ENCODE measurements at places on chromosomes 12 and 14. TPM values are rescaled to one million over a fixed set of nuclear protein-coding genes. Genes with fewer than 3 reads are reported as not detected.

DNA sequence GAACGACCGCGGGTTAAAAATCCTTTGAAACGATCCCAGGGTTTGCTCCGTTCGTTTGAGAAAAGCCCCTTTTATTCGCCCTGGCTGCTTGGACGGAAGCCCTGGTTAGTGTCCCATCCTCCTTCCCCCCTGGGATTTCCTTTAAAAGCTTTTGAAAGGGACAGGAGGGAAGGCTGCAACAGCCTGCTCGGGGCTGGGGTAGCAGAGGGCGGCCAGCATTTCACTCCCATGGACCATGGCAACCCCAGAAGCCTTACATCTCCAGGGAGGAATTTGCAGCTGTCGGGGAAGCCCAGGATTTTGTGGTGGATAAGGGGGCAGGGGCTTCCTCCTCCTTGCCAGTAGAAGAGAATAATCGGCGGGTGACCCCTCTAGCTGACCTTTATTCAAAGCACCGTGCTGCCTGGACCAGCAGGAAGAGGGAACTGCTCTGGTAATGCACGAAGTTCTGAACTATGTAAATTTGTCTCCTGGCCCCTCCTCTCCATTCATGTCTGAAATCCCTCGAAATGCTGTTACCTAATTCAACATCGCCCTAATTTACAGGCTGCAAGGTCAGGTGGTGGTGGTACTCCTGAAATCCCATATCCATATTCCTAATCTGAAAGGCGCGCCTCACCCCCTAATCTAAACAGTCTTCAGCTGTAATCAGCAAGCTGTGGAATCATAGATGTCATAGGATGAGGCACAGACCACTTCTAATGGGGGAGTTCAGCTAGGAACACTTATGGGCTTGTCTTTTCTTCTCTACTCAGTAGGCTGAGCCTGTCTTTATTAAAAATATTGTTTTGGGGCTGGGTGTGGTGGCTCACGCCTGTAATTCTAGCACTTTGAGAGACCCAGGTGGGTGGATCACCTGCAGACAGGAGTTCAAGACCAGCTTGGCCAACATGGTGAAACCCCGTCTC lies 1.0 kb upstream of the CLIP1 start:
- DNase-seq, result no peak

GRCh38 chr12:81450920-81451739 lies 308.0 kb downstream of the PPFIA2 start:
- DNase-seq, result peak; percentile 56

GRCh38 chr12:113159937-113160336 lies 10.4 kb downstream of the CFAP73 start:
- DNase-seq, result no peak

GRCh38 chr14:92926180-92926845 lies 3.4 kb downstream of the CHGA start:
- no peak for DNase-seq

Gene SIRT4
- 4.7 TPM for polyA plus RNA-seq

Gene PIWIL1
- polyA plus RNA-seq, result 3.4 TPM

Gene GZMB
- 0.30 TPM for polyA plus RNA-seq

- no peak for DNase-seq
Observed at GRCh38 chr12:51335931-51336330, 10.5 kb downstream of the CELA1 start.

Gene RNF212B
- polyA plus RNA-seq, result 3.4 TPM

GRCh38 chr14:104746071-104746545 lies 6.8 kb upstream of the SIVA1 start:
- DNase-seq, result no peak

- no peak for DNase-seq
Observed at GRCh38 chr12:51925346-51926063, 18.2 kb downstream of the ACVRL1 start.

Gene ANKRD33
- polyA plus RNA-seq, result 0.14 TPM

DNA sequence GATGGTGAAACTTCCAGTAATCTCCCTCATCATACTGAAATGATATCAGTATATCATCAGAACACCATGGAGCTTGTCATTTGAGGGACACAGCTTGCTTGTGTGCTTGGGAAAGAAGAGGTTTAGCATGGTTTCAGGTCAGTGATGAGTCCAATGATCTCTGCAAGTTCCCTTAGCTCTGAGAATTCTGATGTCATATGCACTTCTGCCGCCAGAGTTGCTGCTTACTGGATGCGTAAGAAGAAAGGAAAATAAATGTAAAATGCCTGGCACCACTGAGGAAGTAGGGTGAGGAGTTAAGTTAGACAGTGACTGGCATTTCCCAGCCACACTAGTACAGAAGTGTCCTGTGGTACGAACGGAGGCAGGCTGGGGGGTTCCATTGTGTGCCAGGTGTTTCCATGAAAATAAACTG lies 22.6 kb downstream of the PRKCH start:
- DNase-seq, result no peak

GRCh38 chr12:53194973-53195372 lies 12.1 kb downstream of the ITGB7 start:
- DNase-seq, result no peak

Gene OASL
- polyA plus RNA-seq, result not detected

- DNase-seq, result no peak
Observed at GRCh38 chr12:1540690-1541089, 53.7 kb downstream of the FBXL14 start.

GRCh38 chr14:39617537-39617936 lies 185.3 kb upstream of the FBXO33 start:
- no peak for DNase-seq

DNA sequence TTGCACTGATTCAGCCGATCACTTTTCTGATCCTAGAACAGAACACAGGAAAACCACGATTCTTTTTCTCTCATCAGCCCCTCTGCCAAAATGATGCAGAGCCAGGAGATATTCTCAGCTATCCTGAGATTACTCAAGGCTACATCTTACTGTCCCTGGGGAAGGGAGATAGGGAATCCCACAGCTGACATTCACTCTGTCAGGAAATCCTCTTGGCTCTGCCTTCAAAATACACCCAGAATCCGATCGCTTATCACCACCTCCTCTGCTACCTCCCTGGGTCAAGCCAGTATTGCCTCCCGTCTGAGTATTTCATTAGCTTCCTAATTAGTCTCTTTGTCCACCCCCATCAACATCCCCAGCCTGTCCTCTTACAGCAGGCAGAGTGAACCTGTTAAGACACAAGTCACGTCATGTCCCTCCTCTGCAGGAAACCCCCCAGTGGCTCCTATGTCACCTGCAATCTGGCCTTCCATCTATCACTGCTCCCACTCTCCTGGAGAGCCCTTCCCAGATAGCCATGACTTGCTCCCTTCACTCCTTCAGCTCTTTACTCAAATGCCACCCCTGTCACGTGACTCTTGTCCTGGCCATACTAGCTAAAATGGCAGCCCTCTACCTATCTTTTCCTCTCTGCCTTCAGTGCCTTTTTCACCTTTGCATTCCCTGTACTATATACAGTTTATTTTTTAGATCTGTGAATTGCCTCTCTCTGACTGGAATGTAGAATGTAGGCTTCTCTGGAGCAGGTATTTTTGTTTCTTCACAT lies 70.3 kb downstream of the GALNT4 start:
- no peak for DNase-seq

Gene HOXC13
- not detected for polyA plus RNA-seq

DNA sequence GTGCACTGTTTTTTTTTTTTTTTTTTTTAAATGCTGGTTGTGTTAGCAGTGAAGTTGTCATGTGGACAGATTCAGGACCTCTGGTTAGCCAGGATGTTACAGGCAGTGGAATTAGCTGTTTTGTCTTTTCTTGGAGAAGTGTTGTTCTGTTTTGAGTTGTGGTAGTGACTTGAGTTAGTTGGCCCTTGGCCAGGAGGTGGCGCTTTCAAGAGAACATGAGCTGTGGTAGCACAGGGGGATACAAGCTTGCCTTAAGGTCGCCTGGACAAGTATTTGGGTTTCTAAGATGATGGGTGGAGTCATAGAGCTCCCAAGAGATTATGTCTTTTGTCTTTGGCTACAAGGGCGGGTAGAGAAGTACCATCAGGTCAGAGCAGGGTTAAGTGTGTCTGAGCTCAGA lies 33.3 kb upstream of the CCDC198 start:
- no peak for DNase-seq

DNA sequence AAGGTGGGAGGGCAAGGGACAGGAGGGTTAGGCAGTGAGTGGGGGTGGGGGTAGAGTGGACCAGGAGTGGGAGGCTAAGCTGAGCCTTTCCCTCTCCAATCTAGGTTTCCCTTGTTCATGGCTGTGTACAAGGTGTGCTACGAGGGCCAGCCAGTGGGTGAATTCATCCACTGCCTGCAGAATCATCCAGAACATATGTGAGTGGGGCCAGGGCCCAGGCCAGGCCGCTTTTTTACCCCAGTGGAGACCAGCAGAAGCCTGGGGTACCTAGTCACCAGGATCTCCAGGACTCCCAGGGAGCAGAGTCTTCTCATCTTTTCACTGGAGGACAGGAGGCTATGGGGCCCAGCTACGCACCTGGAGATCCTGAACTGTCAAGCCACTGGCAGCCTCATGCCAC lies 2.7 kb upstream of the COX14 start:
- DNase-seq, result no peak

Measured in renal pelvis (tissue), 12 donors.